H9 (cell line): ENCODE measurements at places on chromosomes 1 and 21.

DNA sequence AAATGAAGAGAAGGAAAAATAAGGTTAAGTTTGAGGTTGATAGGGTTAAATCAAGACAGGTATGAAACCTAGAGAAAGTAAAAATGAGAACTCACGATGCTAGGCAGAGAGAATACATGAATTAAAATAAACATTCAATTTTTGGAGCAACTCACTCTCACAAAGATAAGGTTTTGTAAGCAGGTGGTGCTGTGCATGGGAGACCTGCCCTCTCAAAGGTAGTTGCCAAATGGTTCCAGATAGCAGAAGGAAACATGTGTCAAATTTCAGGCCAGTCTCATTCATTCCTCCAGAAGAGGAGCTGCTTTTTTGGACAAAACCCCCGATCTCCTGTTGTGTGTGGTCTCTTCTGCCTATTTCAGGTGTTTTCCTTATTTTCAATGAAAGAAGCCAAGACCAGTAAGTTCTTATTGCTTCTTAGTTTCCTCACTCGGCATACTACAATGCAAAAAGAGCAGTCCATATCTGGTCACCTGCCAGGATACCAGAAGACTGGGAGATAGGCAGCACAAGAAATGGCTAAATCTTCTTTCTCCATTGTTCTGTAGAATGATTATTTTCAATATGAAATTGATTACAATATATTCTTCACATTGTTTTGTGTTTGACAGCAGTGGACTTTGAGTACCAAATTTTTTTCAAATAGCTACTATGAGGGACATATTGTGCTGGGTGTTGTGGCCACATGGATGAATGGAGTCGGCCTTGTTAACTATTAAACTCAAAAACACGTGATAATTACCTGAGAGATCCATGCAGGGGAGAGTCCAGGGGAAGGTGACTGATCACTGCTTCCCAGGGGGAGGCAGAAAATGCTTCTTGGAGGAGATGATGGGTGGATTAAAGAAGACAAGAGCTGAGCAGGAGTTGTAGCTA, 3.6 kb downstream of the CR1L start:
- no peak overlapping the region for H3K27ac ChIP-seq
- DNase-seq: no peak
- H3K4me3 ChIP-seq: no peak overlapping the region

DNA sequence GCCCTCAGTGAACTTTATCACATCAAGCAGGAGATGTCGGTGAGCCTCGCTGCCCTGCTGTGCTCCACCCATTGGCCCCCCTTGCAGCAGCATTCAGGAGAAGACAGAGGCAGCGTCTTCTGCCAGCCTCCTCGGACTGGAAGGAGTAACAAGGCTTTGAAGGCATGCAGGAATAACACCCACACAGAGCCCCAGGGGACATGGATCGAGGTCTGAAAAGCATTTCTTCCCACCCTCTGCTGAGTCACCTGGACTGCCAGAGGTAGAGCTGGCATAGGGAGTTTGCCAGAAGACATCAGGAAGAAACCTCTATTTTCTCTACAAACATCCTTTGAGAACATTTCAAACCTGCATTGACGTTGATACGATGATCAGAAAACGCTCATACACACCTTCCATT, 42.9 kb downstream of the COL18A1 start:
- no peak for DNase-seq
- H3K4me3 ChIP-seq: no peak overlapping the region
- H3K27me3 ChIP-seq: no peaks in the 10 kb centered on the region
- H3K36me3 ChIP-seq: peaks cover 39% of the 10 kb centered on the region

DNA sequence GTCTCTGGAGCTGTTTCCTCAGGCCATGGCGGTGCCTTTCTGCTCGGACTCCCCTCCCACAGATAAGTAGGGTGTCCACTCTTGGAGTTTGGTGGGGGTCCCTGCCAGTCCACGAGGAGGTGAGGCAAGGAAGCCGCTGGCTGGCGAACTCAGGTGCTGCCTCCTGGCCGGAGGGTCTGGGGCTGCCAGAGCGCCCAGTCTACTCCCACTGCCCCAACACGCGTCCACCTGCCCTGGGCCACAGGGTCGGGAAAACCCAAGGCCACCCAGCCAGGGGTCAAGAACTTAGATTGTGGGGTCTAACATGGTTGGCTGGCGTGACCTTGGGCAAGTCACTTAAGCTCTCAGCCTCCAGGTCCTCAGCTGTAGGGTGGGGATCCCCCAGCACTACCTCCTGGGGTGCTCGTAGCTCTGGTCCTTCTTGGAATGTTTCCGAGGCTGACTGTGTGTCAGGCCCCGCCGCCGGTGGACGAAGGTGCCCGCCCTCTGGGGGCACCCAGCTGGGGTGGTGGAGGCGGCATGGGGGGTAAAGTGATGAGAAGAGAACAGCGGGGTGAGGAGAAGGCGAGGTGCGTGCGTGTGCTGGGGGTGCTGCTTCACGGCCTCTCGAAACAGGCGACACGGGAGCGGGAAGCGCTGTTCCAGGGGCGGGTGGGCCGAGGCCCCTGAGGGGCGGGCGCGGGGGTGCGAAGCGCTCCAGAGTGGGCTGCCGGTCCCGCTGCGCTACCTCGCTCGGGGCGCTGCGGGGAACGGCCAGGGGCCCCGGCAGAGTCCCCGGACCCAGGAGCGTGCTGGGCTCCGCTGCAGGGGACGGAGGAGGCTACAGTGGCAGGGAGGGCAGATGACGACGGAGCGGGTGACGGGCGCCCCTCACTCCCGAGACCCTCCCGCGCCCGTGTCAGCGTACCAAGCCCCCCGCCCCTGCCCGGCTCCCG, 1.2 kb downstream of the SH2D5 start:
- peaks cover 8% of the 10 kb centered on the region; the same call in 1 of the 2 replicates for H3K27me3 ChIP-seq
- no peak for DNase-seq
- peak overlapping the region; percentile 84 for H3K4me3 ChIP-seq
- H3K27ac ChIP-seq: no peak overlapping the region
- peaks cover 4% of the 10 kb centered on the region; the same call in 1 of the 2 replicates for H3K4me1 ChIP-seq

DNA sequence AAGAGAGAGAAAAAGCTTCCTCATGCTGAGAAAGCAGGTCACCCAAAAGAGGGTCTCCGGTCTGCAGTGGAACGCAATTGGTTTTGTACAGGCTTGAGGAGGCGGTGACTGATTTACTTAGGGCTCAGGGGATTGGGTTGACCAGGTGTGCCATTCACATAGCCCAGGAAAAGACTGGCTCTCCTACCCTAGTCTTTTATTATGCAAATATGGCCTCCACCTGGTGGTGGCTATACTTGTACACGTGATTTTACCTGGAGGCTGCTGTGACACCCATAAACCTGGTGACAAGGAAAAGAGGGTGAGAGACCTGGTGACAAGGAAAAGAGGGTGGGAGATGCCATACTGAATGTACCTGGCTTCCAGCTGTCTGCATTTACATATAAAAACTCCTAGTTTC, 49.9 kb downstream of the DNTTIP2 start:
- H3K27ac ChIP-seq: no peak overlapping the region
- H3K4me3 ChIP-seq: peak overlapping the region; percentile 25; the same call in 1 of the 3 replicates
- DNase-seq: peak; percentile 53
- no peaks in the 10 kb centered on the region for H3K27me3 ChIP-seq
- peaks cover 43% of the 10 kb centered on the region for H3K36me3 ChIP-seq

DNA sequence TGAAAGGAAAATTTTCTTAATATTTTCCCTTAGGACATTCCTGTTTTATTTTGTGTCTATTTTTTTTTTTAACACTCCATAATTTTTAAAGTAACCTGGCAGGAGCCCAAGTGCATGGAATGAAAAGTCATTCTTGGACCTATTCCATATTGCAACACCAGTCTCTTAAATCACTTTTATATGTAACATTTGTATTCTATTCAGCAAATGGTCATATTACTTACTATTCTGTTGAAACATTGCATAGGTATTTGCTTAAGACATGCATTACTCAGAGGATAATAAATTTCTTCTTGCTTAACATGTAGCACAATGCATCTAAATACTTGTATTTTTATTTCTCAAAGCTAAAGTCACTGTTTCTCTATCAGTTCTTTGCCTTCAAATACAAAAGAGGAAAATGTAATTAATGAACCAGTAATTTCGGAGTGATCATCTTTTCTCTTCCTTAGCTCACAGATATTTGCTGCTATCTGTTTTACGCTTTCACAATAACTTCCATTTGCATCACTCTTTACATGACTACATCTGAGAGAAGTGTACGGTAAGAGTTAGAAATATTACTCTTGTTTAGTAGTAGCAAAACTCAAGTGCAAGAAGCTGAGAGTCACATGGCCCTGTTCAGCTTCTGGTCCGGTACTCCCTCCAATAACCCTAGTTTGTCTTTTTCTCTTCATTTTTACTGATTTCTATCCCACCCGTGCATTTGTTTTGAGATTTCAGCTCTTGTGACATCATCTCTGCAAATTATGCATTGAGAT, 394.8 kb downstream of the USP25 start:
- no peaks in the 10 kb centered on the region for H3K27me3 ChIP-seq
- DNase-seq: no peak
- no peak overlapping the region for H3K27ac ChIP-seq
- H3K4me1 ChIP-seq: no peaks in the 10 kb centered on the region

- no peak overlapping the region for H3K4me3 ChIP-seq
- no peak for DNase-seq
- peaks cover 2% of the 10 kb centered on the region; the same call in 2 of the 3 replicates for H3K36me3 ChIP-seq
- no peaks in the 10 kb centered on the region for H3K27me3 ChIP-seq
These were observed 491.1 kb downstream of the KIF26B start for GRCh38 chr1:245645894-245646293.

DNA sequence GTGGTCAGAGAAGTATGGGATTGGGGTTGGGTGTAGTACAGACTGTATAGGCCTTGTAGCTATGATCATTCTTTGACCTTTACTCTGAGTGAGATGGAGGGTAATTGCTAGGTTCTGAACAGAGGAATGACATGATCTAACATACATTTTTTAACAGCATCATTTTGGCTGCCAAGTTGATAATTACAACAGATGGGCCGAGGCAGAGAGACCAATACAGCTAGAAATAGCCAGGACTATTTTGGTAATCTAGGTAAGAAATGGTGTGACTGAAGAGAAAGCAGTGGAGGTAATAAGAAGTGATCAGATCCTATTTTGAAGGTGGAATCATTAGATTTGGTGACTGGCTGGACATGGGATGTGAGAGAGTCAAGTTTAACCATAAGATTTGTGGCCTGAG, 43.5 kb downstream of the RPAP2 start:
- no peak overlapping the region for H3K4me3 ChIP-seq
- no peaks in the 10 kb centered on the region for H3K27me3 ChIP-seq
- H3K27ac ChIP-seq: no peak overlapping the region
- DNase-seq: no peak

- no peak for DNase-seq
- no peaks in the 10 kb centered on the region; the same call in 1 of the 2 replicates for H3K4me1 ChIP-seq
- H3K27me3 ChIP-seq: no peaks in the 10 kb centered on the region
- H3K4me3 ChIP-seq: no peak overlapping the region
- no peak overlapping the region for H3K27ac ChIP-seq
These were observed 308.9 kb upstream of the RUNX1 start for GRCh38 chr21:35358008-35358407.

DNA sequence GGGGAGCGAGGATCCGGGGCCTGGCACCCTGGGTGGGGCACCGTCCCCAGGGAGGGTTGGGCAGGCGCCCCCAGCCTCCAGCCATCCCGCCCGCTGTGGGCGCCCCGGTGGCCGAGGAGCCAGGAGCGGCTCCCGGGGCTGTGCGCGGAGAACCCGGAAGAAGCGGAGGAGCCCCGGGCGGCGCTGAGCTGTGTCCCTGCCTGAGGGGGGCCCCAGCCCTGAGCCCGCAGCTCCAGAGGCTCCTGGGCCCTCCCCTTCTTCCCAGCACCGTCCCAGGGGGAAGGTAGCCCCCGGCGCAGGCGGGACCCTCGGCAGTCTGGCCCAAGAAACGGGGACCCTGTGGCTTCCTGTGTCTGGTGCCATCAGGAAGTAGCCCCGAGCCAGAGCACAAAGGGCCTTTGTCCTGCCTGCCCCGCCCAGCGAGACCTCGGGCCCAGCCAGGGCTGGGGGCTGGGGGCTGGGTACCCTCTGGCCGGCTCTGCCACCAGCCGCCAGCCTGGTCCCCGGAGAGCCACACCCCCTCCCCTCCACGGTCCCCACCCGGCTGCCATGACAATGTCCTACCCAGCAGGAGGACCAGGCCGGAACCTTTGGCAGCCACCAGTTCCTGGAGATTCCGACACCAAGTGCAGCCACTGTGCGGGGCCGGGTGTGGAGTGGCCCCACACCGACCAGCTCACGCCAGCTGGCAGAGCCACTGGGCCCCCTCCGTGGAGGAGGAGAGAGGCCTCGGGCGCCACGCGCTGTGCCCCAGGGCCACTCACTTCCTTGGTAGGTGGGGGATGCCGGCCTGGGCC, 15.6 kb upstream of the TTLL10 start:
- H3K4me1 ChIP-seq: no peaks in the 10 kb centered on the region
- peaks cover 4% of the 10 kb centered on the region; the same call in 2 of the 3 replicates for H3K36me3 ChIP-seq
- no peaks in the 10 kb centered on the region for H3K27me3 ChIP-seq
- H3K4me3 ChIP-seq: peak overlapping the region; percentile 53
- peak; percentile 80 for DNase-seq
- no peak overlapping the region for H3K27ac ChIP-seq

GRCh38 chr1:175826705-175827104, 83.3 kb upstream of the TNR start:
- H3K36me3 ChIP-seq: peaks cover 18% of the 10 kb centered on the region
- H3K4me1 ChIP-seq: no peaks in the 10 kb centered on the region; the same call in 1 of the 2 replicates
- H3K27me3 ChIP-seq: no peaks in the 10 kb centered on the region
- H3K4me3 ChIP-seq: no peak overlapping the region

GRCh38 chr1:101152633-101153032, 84.2 kb upstream of the S1PR1 start:
- no peak overlapping the region for H3K27ac ChIP-seq
- H3K36me3 ChIP-seq: no peaks in the 10 kb centered on the region
- no peak overlapping the region for H3K4me3 ChIP-seq
- no peaks in the 10 kb centered on the region for H3K27me3 ChIP-seq
- H3K4me1 ChIP-seq: no peaks in the 10 kb centered on the region; the same call in 1 of the 2 replicates
- no peak for DNase-seq

DNA sequence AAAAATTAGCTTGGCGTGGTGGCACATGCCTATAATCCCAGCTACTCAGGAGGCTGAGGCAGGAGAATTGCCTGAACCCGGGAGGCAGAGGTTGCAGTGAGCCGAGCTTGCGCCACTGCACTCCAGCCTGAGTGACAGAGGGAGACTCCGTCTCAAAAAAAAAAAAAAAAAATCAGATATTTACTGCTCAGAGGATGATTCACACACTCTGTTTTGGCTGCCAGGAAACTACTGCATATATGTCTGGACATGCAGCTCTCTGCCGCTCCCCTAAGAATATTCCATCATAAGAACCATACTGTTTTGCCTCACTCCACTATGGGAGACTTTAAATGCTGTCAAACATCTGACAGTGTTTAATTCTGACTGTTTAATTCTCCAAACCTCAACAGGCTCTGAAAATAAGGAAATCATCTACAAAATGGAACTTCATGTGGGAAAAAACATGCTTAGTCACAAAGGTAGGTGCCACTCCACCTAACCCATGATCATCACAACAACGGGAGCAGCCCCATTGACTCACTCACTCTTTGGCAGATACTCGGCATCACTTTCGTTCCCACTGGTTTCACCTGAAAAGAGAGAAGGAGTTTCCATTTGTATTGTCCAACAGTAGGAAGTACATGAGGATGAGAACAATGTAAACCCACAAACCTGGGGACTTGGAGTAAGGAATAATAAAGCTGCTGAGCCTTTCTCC, 29.3 kb upstream of the BCAS2 start:
- no peaks in the 10 kb centered on the region for H3K36me3 ChIP-seq
- H3K27ac ChIP-seq: no peak overlapping the region
- H3K4me3 ChIP-seq: no peak overlapping the region
- no peaks in the 10 kb centered on the region for H3K27me3 ChIP-seq
- DNase-seq: no peak
- no peaks in the 10 kb centered on the region for H3K4me1 ChIP-seq

GRCh38 chr1:230852959-230853358, 15.4 kb downstream of the C1orf198 start:
- H3K4me3 ChIP-seq: no peak overlapping the region
- H3K4me1 ChIP-seq: peaks cover 3% of the 10 kb centered on the region; the same call in 1 of the 2 replicates
- H3K27ac ChIP-seq: no peak overlapping the region
- no peaks in the 10 kb centered on the region for H3K27me3 ChIP-seq
- DNase-seq: no peak
